ENCODE measurements at places on chromosomes 2 and 18.

DNA sequence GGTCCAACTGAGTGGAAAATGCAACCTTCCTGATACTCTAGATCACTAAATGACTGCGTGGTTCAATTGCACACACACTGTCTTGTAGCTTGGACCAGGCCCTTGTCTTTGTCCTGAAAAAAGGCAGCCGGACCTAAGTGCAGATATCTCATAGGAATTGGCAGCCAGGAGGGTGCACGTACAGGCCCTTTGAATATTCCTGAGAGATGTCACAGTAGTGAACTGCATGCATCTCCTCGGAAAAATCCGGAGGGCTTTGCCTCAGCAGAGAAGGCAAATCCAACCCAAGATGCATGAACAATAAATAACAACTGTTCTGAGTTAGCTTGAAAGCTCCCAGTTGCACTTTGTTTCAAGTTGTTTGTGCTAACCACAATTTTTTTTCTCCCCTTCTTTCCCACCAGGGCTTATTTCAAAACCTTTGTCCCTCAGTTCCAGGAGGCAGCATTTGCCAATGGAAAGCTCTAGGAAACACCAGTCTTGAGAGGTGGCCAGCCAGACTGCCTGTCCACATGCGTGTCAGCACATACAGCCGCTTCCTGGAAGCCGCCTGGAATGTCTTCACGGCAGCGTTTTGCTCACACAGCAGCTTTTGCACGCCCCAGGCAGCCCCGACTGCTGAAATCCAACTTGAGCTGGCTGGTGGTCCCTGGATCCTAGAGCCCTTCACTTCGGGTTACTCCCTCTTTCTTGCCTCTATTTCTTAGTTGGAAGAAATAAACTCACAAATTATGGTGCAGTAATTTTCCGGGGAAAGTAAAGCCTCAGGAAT lies 54.4 kb upstream of the FOSL2 start:
- peak; percentile 55 for DNase-seq

GRCh38 chr2:169315357-169315756 lies 47.0 kb downstream of the LRP2 start:
- no peak for DNase-seq

- DNase-seq: no peak
These were observed 21.7 kb downstream of the GPR35 start for GRCh38 chr2:240646900-240647502.

- DNase-seq: no peak
These were observed 59.9 kb upstream of the PID1 start for GRCh38 chr2:229330952-229331351.

DNA sequence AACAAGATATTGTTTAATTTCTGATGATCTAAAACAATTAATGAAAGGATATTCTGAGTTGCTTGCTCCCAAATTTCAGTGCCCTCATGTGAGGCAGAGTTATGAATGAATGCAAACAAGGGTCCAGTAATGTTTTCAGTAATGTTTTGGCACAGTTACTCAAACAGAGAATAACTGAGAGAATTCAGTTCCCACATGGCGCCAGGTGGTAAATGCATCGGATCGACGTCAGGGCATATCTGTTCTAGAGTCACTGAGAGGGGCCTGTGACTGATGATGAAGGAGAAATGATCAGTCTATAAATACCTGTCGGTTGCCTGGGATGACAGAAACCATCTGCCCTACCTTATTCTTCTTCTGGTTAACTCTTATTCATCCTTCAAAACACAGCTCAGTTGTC lies 81.4 kb downstream of the KCNS3 start:
- DNase-seq: no peak

DNA sequence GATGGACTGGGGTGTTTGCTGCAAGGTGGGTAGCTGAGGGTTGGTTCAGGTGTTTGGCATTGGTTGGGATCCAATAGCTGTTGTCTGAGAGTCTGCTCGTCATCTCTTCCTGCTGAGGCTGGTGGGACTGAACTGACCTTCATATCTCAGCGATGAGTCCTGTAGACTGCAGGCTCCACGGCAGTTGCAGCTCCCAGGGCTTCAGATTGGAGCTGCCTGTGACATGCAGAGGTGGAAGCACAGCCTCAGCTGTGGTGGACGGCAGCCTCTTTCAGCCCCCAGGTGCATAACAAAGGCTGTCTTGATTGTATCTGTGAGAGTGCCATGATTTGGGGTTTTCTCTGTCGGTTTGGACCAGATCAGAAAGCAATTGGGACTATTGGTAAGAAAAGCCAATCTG lies 3.9 kb upstream of the IL1R2 start:
- DNase-seq: no peak

GRCh38 chr2:15866563-15867193 lies 73.7 kb upstream of the MYCN start:
- no peak for DNase-seq

DNA sequence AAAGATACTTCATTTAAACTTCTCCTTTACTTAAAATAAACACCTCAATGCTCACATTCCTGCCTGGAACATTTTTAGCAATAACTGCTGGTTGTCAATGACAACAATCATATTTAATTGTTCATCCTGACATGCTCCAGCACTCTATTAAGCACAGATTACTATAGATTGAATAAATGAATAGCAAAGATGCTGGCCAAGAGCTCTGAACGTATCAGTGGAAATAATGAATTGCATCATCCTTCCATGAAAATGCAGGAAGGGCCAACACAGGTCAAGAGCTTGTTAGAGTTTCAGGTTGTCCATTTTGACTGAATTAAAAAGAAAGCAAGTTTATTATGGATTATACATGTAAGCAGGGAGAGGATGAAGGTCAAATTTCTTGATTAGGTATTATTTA lies 994.0 kb downstream of the TSN start:
- DNase-seq: peak; percentile 13

DNA sequence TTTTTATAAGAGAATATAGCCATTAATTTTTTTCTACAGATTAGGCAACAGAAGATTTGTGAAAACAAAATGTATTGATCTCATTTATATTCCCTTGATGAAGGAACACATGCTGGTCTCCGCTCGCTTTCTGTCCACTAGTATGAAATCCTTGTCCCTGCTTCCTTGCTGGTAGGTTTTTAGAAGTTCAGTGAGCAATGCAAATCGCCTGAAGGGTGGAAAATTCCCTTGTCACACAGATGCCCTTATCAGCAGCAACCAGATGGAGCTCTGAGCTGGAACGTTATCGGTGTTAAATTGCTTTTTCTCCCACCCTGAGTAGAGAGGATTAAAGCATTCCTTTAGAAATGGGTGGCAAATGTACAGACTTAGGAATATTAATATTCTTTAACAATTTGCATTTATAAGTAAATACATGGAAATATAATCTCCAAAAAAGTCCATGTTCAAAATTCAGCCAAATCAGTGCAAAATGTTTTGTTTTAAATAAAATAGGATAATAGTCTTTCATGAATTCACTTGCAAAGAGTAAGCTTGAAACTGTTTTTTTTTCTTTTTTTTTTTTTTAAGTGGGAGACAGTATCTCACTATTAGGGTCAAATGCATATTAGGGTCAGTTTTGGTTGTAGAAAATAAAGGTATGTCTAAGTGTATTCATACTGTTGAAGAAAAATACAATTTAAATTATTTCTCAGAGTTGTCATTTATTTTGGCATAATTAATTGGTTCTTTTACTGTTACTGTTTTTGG lies 164.0 kb upstream of the MYO3B start:
- DNase-seq: no peak

DNA sequence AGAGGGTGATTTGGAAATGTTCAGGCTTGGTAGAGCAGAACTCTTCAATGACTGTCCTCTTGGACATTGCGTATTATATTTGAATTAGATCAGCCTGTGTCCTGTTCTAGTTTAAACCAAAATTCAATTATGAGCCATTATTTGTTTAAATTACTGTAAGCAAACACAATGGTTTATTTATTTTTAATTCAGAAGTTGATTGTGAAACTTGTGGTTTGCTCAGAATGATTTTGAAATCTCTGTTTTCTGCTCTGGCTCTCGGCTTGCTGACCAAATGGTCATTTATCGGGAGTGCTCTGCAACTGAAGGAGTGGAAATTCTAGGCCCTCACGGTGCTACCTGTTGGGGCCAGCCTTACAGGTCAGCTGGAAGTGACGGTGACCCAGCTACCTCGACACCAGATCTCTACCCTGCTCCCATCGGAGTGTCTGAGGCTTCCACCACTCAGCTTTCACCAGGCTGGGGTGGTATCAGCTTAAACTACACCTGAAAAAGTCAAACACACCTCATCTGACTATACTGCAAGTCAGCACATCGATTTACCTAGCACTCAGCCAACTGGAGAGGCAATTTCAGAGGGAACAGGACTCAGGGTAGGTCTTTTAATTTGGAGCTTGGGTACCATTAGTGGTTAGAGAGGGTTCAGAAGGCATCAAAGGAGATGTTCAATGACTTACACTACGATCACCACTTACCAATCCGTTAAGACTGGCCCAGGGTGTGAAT lies 36.8 kb upstream of the GPD2 start:
- peak; percentile 77 for DNase-seq

DNA sequence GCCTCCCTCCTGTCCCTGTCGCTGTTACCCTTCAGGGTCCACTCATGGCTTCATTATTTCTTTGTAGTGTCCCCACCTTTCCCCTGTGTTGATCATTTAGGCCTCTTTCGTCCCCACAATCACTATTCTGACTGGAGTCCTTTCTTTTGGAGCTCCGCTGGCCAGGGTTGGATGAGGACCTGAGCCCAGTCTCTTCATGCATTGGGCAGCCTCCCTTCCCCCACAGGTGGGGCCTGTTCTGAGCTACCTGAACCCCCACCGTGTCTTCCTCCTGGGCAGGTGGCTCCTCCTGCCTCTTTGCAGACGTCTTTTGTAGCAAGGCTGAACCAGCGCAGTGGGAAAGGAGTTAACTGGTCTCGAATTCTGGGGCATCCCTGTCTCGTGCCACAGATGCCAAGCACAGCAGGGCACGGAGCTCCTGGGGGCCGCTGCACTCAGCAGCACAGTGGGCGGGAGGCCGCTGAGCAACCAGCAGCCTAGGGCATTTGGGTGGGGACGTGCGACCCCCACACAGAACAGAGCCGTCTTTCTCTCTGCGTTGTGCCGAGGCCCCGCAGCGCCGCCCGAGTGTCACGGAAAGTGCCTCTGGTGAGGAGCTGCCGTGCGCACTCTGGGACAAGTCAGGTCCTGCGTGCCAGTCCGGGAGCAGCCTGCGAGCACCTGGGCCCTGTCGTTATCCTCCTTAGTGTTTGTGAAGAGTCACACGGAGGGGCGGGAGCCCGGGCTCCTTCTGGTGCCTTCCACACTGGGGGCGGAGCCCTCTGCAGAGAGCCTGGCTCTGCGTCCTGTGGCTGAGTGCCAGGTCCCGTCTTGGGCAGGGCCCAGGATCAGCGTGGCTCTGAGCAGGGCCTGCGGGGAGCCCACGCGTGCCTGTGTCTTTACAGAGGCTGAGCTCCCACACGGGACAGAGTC lies 130.1 kb downstream of the NFATC1 start:
- peak; percentile 46 for DNase-seq

DNA sequence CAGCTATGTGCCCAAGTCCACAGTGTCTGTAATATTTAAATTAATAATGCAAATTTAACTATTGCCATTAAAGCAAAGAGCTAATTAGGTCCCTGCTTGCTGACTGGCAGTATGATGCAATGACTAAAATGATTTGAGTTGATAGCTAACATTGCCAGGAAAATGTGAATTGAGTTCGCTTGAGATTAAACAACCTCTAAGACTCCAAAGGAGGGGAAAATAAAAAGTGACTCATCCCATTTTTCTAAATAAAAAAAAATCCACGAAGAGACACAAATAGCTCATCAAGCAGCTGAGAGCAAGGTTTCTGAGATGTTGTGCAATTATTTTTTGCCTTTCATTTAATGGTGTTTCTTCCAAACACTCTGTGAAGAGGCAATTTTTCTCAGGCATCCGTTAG lies 413.0 kb downstream of the MTX2 start:
- DNase-seq: no peak

- no peak for DNase-seq
These were observed 331.9 kb downstream of the NUP35 start for GRCh38 chr2:183456177-183456576.

GRCh38 chr2:121650315-121650930 lies 1.2 kb upstream of the CLASP1 start:
- no peak for DNase-seq

DNA sequence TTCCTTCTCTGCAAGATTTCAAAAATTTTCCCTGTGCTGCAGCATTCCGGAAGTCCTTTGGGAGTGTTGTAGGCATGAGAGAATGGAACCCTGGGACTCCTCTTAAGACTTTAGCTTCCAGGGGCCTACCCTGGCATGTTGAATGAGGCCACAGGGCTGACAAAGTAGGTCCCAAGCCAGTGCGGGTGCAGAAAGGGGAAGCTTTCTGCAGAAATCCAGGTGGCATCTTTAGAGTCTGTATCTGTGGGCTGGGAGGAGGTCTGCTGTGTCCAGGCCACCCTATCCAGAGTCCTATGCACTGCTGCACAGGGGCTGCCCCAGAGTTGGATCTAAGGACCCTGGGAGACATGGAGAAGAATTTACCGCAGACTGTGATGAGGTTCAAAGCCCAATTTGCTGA lies 1.9 kb upstream of the SIX2 start:
- DNase-seq: no peak

- DNase-seq: no peak
These were observed 65.6 kb downstream of the NOL4 start for GRCh38 chr18:34158881-34159690.

DNA sequence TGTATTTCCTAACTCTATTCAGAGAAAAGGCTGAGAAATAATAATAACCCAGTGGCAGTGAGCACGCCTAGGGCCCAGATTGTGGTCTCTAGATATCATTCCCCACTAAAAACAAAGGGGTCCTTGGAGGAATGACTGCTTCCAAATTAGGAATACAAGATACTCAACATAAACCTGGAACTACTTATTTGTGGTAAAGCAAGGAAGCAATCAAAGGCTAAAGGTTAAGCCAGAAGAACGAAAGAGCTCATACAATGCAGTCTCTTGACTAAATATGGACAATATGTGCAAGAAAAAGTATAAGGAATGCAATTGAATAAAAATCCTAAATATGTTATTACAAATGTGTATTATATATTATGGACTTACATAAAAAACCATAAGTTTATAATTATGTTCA lies 253.5 kb upstream of the NRP2 start:
- no peak for DNase-seq

DNA sequence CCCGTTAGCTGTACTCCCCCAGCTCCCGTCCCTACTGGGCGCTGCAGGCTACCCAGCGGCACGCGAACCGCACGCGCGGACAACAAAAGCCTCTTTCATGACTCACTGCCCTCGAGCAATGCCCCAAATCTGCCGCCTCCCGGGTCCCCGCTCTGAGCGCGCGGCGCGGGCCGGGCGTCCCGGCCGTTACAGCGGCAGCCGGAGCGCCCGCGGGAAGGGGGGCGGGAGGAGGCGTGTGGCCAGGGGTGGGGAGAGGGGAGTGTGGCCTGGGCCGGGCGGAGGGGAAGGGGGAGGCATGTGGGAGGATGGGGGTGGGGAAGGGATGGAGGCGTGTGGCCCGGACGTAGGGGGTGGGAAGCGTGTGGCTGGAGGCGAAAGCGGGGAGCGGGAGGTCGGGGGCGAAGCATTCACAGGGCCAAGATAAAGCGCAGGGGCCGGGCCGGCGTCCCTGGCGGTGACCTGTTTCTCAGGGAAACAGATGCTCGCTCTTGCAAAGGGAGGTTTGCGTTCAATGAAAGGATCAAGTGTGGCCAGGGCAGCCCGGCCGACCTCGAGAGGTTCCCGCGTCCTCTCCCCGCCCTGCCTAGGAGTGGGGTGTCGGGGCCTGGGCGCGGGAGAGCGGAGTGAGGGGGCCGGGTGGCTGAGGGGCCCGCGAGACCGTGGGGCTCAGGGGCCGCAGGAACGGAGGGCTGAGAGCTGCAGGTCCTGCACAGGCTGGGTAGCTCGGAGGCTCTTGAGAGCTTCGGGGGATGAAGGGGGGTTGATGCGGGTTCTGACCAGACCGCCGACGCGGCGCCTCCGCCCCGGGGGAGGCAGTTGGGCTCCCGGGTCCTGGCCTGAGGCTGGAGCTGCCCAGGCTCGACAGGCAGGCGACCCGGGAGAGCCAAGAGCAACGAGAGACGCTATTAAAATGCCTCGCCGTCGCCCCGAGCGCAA lies 3.5 kb upstream of the NEUROD1 start:
- DNase-seq: no peak

Measured in bronchial epithelial cell (primary cell).